ENCODE measurements at places on chromosomes 16 and 17. TPM values are rescaled to one million over a fixed set of nuclear protein-coding genes. Genes with fewer than 3 reads are reported as not detected.

TSNAXIP1 gene
- 0.95 TPM for total RNA-seq

KRTAP9-4 gene
- total RNA-seq: not detected

KRT15 gene
- 2.8 TPM for total RNA-seq

GALNS gene
- total RNA-seq: 40.2 TPM

CDH3 gene
- not detected for total RNA-seq

DRC3 gene
- 1.6 TPM for total RNA-seq

KRTAP2-2 gene
- total RNA-seq: not detected

OR1F1 gene
- total RNA-seq: not detected

SLC38A8 gene
- total RNA-seq: not detected

NPIPB9 gene
- total RNA-seq: 1.7 TPM

LITAFD gene
- total RNA-seq: not detected

CYB561 gene
- total RNA-seq: 71.1 TPM

HSBP1 gene
- 136 TPM for total RNA-seq

SRL gene
- 0.14 TPM for total RNA-seq

CDH1 gene
- not detected for total RNA-seq

PSKH1 gene
- total RNA-seq: 25.9 TPM

CRAMP1 gene
- total RNA-seq: 28.9 TPM

NEURL4 gene
- total RNA-seq: 34.2 TPM

HAP1 gene
- 0.23 TPM for total RNA-seq

DBNDD1 gene
- total RNA-seq: 28.2 TPM

SLC52A1 gene
- total RNA-seq: not detected

CIITA gene
- total RNA-seq: 0.14 TPM

CSF3 gene
- 2.9 TPM for total RNA-seq

TEKT5 gene
- total RNA-seq: not detected

TRIM47 gene
- 56.7 TPM for total RNA-seq

CNGB1 gene
- not detected for total RNA-seq

RNF222 gene
- total RNA-seq: not detected

NOXO1 gene
- total RNA-seq: not detected

CCL17 gene
- total RNA-seq: not detected

Measured in endothelial cell of umbilical vein (primary cell).